Stimulated activated CD8-positive, alpha-beta memory T cell treated with anti-CD3 and anti-CD28 coated beads, Interleukin-12 subunit alpha, Interleukin-12 subunit beta, amount 100 ng/mL, for 1 hour (primary cell): ENCODE measurements at places on chromosomes 3 and 15.

- no peak for DNase-seq
Observed at GRCh38 chr15:60390231-60390630, 7.6 kb downstream of the ANXA2 start.

- no peak for DNase-seq
Observed at GRCh38 chr3:153574445-153574844, 412.4 kb downstream of the RAP2B start.

DNA sequence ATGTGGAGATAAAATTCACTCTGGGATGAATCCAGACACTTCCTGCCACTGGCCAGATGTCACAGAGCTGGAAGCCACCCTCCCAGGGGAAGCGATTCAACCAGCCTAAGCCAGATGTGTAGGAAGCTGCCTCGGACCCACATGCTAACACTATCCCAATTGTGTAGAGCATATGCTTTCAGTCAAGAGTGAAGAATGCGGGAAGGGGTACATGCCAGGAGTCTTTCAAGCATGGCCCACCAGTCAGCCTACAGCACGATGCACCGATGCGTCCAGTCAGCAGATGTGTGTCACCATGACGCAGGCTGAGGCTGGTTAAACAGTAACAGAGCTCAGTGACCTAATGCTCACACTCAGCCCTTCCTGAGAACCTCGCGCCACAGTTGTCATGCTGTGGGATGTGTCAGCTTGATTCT is 38.8 kb upstream of the BNC1 start:
- DNase-seq: no peak

- DNase-seq: no peak
Observed at GRCh38 chr3:71874618-71875017, 89.7 kb upstream of the PROK2 start.
